ENCODE measurements at places on chromosomes 5 and 9. TPM values are rescaled to one million over a fixed set of nuclear protein-coding genes. Genes with fewer than 3 reads are reported as not detected.

The PCDHA7 gene
- polyA plus RNA-seq, result 6.4 TPM

The LCN1 gene
- not detected for polyA plus RNA-seq

The CARTPT gene
- polyA plus RNA-seq, result 20.2 TPM

The MEIKIN gene
- polyA plus RNA-seq, result 1.1 TPM

The PGM5 gene
- polyA plus RNA-seq, result 11.5 TPM

The FOXI1 gene
- not detected for polyA plus RNA-seq

DNA sequence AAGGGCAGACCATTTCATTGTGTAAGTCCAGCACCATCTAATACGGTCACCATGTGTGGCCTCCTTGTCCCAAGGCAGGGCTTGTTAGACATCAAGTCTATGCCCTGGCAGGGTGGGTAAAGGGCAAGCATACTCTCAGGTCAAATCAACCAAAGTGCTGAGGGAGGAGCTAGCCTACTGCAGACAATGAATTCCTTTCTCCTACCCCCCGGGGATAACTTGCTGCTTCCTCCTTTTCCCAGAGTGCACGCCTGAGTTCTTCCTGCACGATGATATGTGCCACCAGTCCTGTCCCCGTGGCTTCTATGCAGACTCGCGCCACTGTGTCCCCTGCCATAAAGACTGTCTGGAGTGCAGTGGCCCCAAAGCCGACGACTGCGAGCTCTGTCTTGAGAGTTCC, 71.4 kb downstream of the RFK start:
- no peak overlapping the region for H3K27ac ChIP-seq
- DNase-seq, result no peak
- no peaks in the 10 kb centered on the region for H3K27me3 ChIP-seq
- no peak overlapping the region for H3K4me3 ChIP-seq
- no peaks in the 10 kb centered on the region for H3K4me1 ChIP-seq

DNA sequence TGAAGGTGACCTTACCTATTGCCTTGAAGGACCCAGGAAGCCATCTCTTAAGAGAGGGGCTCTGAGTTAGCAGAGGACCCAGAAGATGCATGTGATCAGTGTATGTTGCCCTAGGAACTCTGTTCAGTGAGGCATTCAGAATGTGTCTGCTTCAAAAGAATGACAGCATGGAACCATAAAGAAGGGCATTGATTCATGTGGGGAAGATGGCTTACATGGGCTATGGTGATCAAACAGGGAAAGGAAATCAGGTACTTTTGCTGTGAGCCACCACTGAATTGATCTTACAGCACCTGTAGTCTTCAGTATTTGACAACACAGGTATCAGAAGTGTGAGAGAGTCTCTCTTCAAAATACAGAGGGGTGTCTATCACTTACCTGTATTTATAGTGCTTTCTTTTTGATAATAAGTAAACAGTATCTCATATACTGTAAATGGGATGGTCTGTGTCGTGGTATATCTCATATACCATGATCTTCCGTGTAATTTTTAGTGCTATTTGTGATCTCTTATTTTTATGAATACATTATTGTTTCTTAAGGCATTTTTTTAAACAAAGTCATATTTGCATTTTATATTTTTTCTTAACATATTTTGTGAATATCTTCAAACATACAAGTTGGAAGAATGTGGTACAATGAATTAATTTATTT, 57.0 kb downstream of the FOCAD start:
- H3K27ac ChIP-seq, result no peak overlapping the region
- no peaks in the 10 kb centered on the region for H3K27me3 ChIP-seq
- no peaks in the 10 kb centered on the region for H3K36me3 ChIP-seq
- no peak overlapping the region for H3K4me3 ChIP-seq

GRCh38 chr5:96517295-96517694, 84.2 kb upstream of the PCSK1 start:
- no peaks in the 10 kb centered on the region for H3K36me3 ChIP-seq
- no peaks in the 10 kb centered on the region for H3K27me3 ChIP-seq
- no peak overlapping the region for H3K4me3 ChIP-seq
- H3K27ac ChIP-seq, result no peak overlapping the region
- H3K4me1 ChIP-seq, result no peaks in the 10 kb centered on the region
- DNase-seq, result peak; percentile 70

DNA sequence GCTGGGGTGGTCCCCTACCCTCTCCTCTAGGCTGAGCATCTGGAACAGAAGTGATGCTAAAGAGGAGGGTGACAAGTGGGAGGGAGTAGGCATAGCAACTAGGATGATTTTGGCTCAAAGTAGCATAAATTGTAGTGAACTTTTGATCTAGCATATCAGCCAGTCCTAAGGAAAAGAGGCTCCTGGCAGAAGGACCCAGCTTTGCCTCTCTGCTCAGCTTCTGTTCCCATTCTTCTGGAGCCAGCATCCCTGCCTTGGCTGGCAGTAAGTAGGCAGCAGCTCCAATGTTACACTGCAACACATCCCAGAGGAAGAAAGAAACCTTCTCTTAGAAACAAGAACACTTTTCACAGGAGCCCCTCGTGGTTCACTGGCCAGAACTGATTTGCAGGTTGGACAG, 487.0 kb downstream of the MTRR start:
- no peaks in the 10 kb centered on the region for H3K36me3 ChIP-seq
- no peak for DNase-seq
- no peak overlapping the region for H3K4me3 ChIP-seq
- H3K27me3 ChIP-seq, result no peaks in the 10 kb centered on the region

DNA sequence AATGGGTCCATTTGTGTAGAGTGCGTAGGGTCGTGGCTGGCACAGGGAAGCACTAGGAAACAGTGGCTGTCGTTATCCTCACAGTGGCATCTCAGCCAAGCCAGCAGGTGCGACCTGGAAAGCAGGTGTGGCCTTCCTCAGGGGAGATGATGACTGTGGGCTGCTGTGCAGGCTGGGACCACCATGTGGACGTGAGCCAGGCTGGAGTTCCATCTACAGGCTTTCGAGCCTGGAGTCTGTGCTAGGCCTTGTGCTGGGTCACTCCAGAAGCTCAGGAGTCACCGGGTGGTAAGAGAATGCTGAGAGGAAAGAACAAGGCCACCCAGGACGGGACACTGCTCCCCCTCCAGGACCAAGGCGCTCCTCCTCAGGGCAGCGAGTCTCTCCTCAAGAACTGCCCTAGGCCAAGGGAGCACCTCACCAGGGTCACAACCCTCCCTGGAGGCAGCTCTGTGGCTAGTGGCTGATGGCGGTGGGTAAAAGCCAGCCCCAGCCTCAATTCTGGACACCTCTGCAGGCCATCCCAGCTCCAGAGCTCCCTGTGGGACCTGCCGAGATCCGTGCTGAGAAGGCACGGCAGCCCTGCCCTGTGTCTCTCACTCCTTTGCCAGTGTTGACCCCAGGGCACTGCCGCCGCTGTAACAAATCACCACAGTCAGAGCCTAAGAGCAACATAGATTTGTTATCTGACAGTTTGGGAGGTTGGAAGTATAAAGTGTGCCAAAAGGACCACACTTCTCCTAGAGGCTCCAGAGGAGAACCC, 36.0 kb downstream of the WHRN start:
- H3K27ac ChIP-seq, result no peak overlapping the region
- H3K4me3 ChIP-seq, result no peak overlapping the region
- DNase-seq, result no peak
- peaks cover 31% of the 10 kb centered on the region for H3K36me3 ChIP-seq
- H3K27me3 ChIP-seq, result no peaks in the 10 kb centered on the region
- H3K4me1 ChIP-seq, result no peaks in the 10 kb centered on the region

DNA sequence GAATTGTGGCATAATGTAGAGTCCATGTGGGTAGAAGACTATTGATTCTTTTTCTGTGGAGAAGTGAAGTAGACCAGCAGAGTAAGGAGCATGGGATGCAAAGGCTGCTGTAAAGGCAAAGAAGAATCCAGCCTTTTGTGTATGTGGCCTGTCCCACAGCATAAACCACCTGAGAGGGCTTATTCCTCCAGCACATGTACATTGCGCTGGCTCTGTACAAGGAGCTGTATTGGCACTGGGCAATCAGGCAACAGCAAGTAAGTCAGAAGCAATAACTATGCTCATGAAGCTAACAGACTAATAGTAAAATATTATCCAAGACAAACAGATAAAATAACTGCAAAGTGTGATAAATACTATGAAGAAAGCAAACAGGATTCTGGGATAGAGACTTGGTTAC, 86.2 kb downstream of the LURAP1L start:
- no peak overlapping the region for H3K4me3 ChIP-seq
- H3K36me3 ChIP-seq, result no peaks in the 10 kb centered on the region
- no peak overlapping the region for H3K27ac ChIP-seq
- no peaks in the 10 kb centered on the region for H3K27me3 ChIP-seq
- H3K4me1 ChIP-seq, result no peaks in the 10 kb centered on the region
- no peak for DNase-seq

DNA sequence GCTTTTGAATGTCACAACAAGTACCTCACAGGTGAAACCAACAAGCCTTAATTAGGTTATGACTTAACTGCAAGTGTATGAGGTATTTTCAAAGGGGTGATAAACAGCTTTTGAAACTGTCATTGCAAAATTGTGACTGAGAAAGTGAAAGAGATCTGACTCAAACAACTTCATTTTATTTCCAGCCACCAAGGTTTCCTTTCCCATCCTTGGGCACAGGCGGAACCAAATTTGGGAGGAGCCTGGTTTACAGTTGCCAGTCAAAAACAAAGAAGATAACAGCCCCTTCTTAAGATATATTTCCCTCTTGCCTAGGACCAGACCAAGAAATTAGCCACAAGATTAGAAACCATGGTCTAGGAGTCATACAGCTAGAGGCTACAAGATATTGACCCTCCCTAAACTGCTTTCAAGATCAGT, 417.1 kb downstream of the CSNK1G3 start:
- no peak for DNase-seq
- H3K4me3 ChIP-seq, result no peak overlapping the region
- no peak overlapping the region for H3K27ac ChIP-seq
- H3K4me1 ChIP-seq, result no peaks in the 10 kb centered on the region
- no peaks in the 10 kb centered on the region for H3K27me3 ChIP-seq

DNA sequence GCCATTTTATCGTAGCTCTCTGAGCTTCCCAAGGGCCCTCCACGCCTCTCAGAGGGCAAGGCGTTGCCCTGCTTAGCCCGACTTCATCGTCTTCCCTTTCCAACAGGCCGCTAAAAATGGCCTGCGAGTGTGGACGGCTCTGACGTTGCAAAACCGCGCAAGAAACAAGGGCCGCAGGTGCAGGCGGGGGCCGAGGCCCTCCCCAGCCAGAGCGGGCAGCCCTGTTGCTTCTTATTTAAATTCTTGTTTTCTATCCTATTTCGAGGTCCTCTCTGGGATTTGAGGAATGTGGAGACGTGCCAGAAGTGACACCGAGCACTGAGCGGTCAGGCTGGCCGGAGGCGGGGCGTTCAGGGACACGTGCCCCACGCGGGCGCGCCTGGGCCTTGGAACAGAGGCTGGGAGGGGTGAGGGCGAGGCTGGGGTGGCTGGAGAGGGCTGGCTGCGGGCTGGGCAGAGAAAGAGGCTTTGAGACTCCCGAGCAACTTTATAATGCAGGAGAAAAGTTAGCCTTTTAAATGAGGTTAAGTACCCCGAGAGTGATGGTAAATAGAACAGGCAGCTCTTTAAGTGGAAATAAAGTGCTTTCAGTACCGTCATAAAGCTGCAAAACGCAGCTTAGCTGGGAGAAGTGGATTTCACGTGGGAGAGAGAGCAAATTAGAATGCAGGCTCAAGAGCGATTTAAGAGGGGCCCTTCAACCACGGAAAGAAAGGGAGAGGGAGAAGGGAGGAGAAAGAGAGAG, 243.6 kb downstream of the AUH start:
- H3K27ac ChIP-seq, result peak overlapping the region; percentile 77
- no peaks in the 10 kb centered on the region for H3K36me3 ChIP-seq

GRCh38 chr9:117821954-117822353, 117.8 kb downstream of the TLR4 start:
- H3K27me3 ChIP-seq, result no peaks in the 10 kb centered on the region
- no peak overlapping the region for H3K27ac ChIP-seq
- H3K4me1 ChIP-seq, result no peaks in the 10 kb centered on the region

DNA sequence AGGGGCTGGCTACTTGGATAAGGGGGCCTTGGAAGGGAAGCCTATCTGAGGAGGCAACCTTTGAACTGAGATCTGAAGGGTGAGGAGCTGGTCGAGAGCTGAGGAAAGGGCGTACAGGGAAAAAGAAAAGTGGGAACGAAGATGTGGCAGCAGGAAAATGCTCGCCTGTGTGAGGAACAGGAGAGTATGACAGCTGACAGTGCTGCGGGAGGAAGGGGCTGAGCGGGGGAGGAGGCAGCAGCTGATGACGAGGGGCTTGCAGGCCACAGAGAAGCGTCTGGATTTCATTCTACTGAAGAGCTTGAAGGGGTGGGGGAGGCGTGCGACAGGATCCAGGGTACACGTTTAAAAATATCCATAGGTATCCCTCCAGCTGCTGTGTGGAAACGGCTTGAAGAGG, 28.9 kb downstream of the SH3PXD2B start:
- no peak for DNase-seq
- H3K4me1 ChIP-seq, result peaks cover 68% of the 10 kb centered on the region
- peak overlapping the region; percentile 27 for H3K27ac ChIP-seq
- H3K27me3 ChIP-seq, result no peaks in the 10 kb centered on the region
- peaks cover 19% of the 10 kb centered on the region for H3K36me3 ChIP-seq

- no peaks in the 10 kb centered on the region for H3K27me3 ChIP-seq
- no peak overlapping the region for H3K27ac ChIP-seq
- H3K4me3 ChIP-seq, result no peak overlapping the region
- DNase-seq, result no peak
Observed at GRCh38 chr5:76590027-76590426, 33.2 kb downstream of the F2RL2 start.

DNA sequence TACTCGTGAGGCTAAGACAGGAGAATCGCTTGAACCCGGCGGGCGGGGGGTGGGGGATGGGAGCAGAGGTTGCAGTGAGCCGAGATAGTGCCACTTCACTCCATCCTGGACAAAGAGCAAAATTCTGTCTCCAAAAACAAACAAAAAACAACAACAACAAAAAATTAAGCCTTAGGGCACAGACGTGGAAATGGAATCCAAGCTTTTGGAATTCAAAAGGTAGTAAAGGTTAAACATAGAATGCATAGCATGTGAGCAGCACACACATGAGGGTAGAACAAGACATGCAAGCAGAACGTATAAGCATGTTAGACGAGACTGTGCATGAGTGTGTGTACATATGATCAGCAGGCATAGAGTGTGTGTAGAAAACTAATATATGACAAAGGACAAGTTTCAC, 68.0 kb downstream of the PTBP3 start:
- H3K4me1 ChIP-seq, result no peaks in the 10 kb centered on the region
- no peaks in the 10 kb centered on the region for H3K27me3 ChIP-seq
- no peak overlapping the region for H3K4me3 ChIP-seq
- no peak overlapping the region for H3K27ac ChIP-seq

DNA sequence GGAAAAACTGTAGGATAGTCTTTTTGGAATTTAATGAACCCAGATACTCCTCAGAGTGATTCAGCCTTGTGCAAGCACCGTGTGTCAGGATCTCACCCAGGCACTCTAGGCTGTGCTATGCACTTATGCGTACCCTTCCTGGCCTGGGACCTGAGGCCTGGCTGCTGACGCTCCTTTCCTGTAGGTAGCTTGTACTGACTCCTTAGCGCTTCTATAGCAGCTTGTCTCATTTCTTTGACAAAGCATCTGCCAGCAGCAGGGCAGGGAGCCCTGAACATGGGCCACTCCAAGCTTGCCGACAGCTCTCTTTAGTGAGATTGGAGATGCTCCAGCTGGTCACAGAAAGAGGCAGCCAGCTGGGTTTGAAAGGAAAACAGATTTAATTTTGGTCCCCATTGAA, 147.3 kb downstream of the SGCD start:
- H3K27me3 ChIP-seq, result no peaks in the 10 kb centered on the region
- peak; percentile 86 for DNase-seq
- peaks cover 22% of the 10 kb centered on the region for H3K4me1 ChIP-seq
- H3K27ac ChIP-seq, result peak overlapping the region; percentile 40
- H3K4me3 ChIP-seq, result no peak overlapping the region
